NCI-H2081 treated with DMSO at 0.1 percent for 48 hours (cell line): ENCODE measurements at places on chromosomes 4 and X.

- no peak for DNase-seq
These were observed 64.3 kb downstream of the METTL14 start for GRCh38 chr4:118749347-118749988.

GRCh38 chr4:53315300-53315699, 50.6 kb downstream of the SCFD2 start:
- DNase-seq: no peak

GRCh38 chr4:82429728-82430192, 502 bp downstream of the HNRNPDL start:
- no peak for DNase-seq

- no peak for DNase-seq
These were observed 190.7 kb downstream of the OR13H1 start for GRCh38 chrX:131734621-131735020.
